ENCODE measurements at places on chromosomes 1 and 21. TPM values are rescaled to one million over a fixed set of nuclear protein-coding genes. Genes with fewer than 3 reads are reported as not detected.
A peak's percentile ranks its signal among the peaks of the same experiment; 100 is the strongest.

GRCh38 chr1:227299688-227300087, 18.6 kb downstream of the CDC42BPA start:
- H3K4me1 ChIP-seq: peaks cover 22% of the 10 kb centered on the region
- peak; percentile 35 for DNase-seq
- H3K27me3 ChIP-seq: no peaks in the 10 kb centered on the region
- H3K27ac ChIP-seq: peak overlapping the region; percentile 70
- peak overlapping the region; percentile 64 for H3K4me3 ChIP-seq
- no peaks in the 10 kb centered on the region for H3K36me3 ChIP-seq

- H3K4me3 ChIP-seq: peak overlapping the region; percentile 35
- peak; percentile 87 for DNase-seq
- peak overlapping the region; percentile 56 for H3K27ac ChIP-seq
Measured at GRCh38 chr1:215114154-215114933, 31.8 kb downstream of the KCNK2 start.

- no peaks in the 10 kb centered on the region for H3K36me3 ChIP-seq
- no peak overlapping the region for H3K27ac ChIP-seq
- peaks cover 28% of the 10 kb centered on the region for H3K4me1 ChIP-seq
- H3K4me3 ChIP-seq: peak overlapping the region; percentile 43
- H3K27me3 ChIP-seq: no peaks in the 10 kb centered on the region
- DNase-seq: peak; percentile 76
Measured at GRCh38 chr1:86774305-86775295, 70.2 kb downstream of the SH3GLB1 start.

GRCh38 chr1:99755664-99756063, 10.8 kb downstream of the FRRS1 start:
- peaks cover 11% of the 10 kb centered on the region for H3K4me1 ChIP-seq
- DNase-seq: no peak
- H3K4me3 ChIP-seq: no peak overlapping the region
- H3K36me3 ChIP-seq: no peaks in the 10 kb centered on the region

The DARS2 gene
- total RNA-seq: 14.5 TPM
